Hypothalamus (tissue), 51 donors: ENCODE measurements at places on chromosomes 7 and 10.

DNA sequence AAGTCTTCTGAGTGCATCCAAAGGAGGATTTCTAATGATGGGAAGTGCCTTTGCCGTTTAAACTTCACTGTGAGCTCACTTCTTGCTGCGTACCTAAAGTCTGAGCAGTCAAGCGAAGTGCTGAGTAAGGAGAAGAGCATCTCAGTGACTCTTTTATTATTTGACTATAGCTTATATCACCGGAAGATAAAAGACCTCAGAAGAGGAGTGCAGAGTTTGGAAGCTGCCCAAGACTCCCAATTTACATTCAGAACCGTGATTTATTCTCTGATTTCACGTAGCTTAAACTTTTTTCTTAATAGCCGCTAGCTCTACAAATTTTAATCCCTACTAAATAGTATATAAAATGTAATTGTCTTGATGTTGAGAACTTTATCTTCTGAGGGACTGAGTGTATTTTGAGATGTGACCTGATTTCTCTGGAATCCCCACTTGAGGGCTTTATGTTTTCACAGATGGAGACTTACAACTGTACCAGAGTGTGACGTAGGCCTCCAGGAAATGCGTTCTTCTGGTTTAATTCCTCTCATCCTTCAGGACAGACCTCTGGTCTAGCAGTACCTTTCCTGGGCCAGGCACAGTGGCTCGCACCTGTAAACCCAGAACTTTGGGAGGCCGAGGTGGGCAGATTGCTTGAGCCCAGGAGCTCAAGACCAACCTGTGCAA, 51.1 kb downstream of the CAMK1D start:
- DNase-seq: no peak

DNA sequence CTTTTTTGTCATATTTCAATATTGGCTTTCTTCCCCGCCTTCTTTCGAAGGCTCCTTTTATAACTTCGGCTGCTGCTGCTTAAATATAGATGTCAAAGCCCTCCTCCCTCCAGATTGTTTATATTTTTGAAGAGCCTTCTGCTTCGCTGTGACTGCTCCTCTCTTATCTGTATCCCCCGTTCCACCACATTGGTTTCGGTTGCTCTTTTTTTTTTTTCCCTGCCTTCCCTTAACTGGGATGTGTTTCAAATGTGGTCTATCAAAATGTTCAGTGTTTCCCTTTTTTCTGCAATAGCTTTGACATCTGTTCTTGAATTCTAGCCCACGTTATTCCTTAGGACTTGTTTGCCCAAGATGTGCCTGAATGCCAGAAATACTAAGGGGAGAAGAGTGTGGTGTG, 96.4 kb downstream of the CUX1 start:
- DNase-seq: no peak

GRCh38 chr10:103680869-103681236, 174.5 kb downstream of the SH3PXD2A start:
- no peak for DNase-seq

DNA sequence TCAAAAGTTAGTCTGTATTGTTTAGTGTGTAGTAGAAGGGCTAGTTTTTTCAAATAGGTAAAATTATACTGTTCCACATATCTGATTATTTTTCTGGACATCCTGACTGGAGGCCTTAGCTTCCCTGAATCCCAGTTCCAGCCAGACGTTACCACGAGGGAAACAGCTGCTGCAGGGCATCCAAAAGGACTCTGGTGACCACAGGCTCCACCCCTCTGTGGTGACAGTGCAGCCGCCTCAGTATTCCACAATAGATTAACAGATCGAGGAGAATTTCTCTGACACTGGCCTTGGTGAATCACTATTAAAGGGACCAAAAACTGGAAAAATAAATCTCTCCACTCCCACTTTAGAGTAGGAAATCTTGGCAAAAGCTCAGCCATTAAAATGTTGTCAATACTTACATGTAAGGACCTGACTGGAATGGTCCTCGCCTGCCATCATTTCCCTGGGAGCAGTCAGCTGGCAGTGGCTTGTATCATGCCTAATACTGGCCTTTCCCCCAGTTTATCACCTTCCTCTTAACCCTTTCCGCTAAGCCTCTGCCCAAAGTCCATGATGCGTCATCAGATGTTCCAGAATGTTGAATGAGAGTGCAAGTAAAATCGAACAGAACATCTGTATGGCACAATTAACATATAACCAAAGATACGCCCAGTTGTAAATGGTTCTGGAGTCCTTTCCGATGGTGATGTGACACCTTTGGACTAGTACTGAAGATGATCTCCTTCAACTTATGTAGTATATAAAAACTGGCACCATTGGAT, 31.6 kb downstream of the ENO4 start:
- DNase-seq: no peak

DNA sequence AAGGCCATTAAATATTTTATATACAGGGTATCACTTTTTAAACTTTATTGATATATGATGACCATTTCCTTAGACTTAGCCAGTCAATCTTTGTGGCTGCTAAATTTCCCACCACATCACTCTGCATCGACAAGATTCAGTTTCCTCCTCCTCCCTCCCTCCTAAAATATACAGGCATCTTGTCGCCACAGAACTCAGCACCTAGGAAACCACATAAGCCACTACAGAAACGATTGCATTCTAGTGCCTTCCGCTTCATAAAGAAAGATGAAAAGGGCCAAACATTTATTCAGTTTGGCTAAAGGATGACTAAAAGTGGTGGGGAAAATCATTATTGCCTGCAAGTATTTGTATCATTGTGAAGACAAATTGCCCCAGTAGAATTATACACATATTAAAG, 30.7 kb downstream of the ERCC6 start:
- DNase-seq: no peak

- no peak for DNase-seq
These were observed 10.7 kb upstream of the SPOCK2 start for GRCh38 chr10:72098836-72099599.

GRCh38 chr10:31321396-31321941, 2.5 kb downstream of the ZEB1 start:
- no peak for DNase-seq

DNA sequence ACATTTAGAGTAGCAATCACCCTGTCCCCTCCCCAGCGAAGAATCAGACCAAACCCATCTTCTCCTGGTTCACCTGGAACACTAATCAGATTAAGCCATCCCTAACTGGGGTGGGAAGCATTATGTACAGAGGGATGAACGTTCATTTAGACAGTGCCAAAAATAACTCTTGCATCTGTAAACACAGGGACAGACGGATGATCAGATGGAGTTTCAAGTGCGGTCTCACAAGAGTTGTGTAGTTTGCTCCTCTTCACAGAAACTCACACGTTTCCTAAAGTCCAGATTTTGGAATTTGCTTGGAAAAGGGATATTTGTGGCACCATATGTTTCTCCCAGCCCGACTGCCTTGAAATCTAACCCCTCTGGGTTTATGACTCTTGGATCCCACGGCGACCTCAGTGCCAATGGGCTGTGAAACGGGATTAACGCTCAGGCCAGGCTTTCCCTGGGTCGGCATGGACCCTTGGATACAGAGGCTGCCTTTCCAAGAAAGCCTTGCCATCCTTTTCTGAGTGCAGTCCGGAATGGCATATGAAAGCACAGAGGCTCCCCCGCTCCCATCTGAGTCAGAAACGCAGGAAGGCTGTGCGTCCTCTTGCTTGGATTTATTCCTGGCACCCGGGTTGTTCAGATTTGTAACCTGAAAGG, 293.2 kb upstream of the HABP2 start:
- no peak for DNase-seq

DNA sequence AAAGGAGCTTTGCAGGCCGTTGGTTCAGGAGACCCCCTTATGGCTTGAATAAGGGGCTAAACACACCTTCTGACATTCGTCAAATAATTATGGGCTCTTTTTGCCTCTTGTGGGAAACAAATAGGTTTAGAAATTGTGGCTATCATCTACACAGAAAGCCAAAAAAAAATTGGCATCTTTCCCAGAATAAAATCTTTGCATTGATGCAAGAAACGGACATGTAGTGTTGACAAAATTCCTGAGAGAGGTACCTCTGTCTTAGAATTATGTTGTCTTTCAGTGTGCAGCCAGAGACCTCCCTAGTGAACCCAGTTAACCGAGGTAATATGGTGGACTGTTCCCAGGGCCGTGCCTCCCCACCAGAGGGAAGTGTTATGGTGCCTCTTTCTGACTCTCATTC, 283.9 kb downstream of the SDHAF3 start:
- no peak for DNase-seq

- no peak for DNase-seq
These were observed 22.2 kb upstream of the AASS start for GRCh38 chr7:122166275-122166674.

GRCh38 chr7:3239291-3239691, 61.8 kb upstream of the SDK1 start:
- DNase-seq: peak; percentile 16

GRCh38 chr10:73932620-73933112, 21.7 kb downstream of the PLAU start:
- DNase-seq: no peak

GRCh38 chr7:144796919-144797318, 38.9 kb downstream of the TPK1 start:
- no peak for DNase-seq

DNA sequence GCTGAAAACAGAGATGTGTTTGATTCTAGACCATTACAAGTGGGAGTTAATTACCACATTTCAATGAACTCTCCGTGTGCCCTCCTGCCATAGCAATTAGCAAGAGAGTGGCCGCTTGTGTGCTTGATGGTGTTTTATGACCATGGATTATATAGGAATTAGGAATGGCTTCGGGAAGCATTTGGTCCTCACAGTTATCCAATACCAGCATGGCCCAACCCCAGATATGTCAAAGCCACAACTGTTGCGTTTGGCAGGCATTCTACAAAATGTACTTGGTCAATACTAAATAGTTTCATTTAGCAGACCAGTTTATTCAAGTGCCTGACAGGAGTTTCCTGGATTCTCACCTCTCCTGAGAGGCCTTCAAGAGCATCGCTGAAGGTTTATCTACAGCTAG, 509.0 kb upstream of the GALNT17 start:
- no peak for DNase-seq

DNA sequence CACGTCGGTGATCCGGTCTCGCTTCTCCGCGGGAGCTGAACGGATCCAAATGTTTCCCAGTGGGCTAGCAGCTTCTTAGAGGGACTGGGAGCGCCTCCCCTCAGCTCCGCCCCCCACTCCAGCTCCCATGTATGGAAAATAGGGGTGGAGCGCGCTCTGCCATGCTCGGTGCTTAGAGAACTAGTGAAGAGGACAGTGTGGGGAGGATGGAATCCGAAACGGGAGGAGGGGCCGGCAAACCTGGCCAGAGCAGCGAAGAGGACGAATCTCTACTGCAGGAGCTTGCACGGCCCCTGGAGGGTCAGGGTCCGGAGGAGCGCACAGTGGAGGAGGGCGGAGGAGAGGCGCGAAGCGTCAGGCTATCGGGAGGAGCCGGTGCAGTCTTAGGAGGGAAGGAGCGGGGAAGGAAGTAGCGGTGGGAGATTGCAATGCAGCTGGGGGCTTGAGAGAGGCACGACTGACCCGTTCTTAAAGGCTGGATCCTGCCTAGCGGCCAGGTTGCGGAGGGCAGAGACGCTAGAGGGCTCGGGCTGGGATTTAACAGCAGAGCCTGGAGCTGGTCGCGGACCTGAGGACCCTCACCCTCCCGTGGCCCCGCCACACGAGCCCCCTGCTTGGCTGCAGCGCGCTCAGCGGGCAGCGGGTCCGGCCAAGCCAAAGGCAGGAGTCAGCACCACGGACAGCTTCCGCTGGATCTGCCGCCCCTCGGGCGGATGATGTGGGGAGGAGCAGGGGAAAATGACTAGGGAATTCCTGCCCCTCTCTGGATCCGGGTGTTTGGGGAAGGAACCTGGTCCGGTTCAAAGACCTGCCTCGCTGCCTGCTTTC, at the start of gene PRLHR:
TSS of gene PRLHR (minus strand) at position 51 of the 828 bp plus-strand sequence. CDS start 404 bp downstream, outside the sequence.
- no peak for DNase-seq

- no peak for DNase-seq
These were observed 151.5 kb downstream of the KIF20B start for GRCh38 chr10:89852872-89853271.

GRCh38 chr10:44326474-44327030, 58.3 kb downstream of the CXCL12 start:
- no peak for DNase-seq

DNA sequence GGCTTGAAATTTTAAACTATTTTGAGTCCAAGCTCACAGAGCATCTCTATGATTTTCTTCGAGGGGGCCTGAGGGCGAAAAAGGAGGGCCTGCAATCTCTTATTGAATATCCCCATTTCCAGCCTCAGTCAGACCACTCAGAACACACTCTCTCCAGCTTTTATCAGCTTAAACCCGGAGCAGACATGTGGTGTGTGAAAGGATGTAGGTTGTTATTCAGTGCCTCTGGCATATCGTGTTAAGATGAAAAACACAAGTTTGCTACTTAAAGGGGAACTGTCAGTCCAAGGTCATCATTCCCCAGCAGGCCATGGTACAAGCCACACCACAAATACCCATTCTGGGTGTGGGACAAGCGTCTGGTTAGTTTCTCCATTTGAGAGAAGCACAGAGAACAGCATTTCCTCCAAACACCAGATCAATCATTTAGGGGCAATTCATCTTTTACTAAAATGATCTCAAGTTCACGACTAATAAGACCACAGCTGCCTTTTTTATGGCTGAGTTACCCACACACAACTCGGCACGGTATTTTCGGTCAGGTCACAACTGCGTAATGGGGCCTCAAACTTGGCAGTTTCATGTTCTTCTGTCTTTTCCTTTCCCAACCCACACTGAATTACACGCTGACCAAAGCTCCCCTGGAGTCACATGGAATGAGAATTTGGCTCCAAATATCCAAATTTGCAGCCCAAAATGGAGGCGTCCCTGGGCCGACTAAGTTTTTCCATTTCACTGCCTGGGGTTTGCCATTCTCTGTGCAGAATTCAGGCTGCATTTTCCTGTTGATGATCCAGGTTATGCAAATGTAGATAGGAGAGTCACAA, 188.4 kb downstream of the SEM1 start:
- DNase-seq: no peak

DNA sequence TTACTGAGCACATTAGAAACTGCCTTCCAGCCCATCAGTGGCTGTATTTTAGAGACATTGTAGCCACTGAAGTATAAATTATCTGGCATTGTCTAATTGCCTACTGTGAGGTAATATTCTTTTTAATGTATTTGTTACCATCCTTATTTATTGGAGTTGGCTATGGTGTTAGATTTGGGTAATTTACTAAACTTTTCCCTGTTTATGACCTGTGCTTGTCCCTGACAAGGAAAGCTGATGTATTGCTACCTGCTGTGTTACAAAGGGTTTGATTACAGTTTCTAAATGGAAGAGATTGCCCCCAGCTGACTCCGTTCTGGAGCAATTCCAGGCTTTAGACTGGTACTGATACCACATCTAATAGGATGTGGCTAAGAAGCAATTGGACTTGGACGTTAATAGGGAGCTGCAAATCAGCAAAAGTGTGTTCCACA, 12.3 kb upstream of the ASCC1 start:
- DNase-seq: no peak

DNA sequence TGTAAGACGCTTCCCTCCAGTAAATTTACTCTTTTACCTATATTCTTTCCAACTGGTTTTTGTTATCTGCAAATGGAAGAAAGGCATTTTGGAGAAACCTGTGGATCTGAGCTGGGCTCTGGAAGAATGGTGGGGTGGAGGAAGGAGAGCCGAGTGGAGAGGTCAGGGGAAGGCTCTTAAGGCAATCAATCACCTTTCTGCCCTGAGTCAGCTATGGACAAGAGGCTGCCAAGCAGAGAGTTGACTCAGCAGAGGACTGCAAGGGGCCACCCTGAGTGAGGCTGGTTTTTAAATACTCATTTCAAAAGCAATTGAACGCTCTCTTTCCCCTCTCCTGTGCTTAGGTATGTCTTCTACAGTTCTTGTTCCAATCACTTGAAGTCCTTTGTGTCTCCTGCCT, 81.8 kb downstream of the SPAG6 start:
- no peak for DNase-seq

- DNase-seq: no peak
These were observed 126.8 kb downstream of the SKIDA1 start for GRCh38 chr10:21398563-21399231.

GRCh38 chr7:96952974-96953391, 52.4 kb upstream of the DLX6 start:
- no peak for DNase-seq
